Choroid plexus epithelial cell (primary cell): ENCODE measurements at places on chromosomes 4 and X.

- peak; percentile 76 for DNase-seq
Measured at GRCh38 chr4:7195546-7196287, 3.4 kb downstream of the SORCS2 start.

GRCh38 chr4:146793727-146794126, 151.9 kb downstream of the TTC29 start:
- no peak for DNase-seq

DNA sequence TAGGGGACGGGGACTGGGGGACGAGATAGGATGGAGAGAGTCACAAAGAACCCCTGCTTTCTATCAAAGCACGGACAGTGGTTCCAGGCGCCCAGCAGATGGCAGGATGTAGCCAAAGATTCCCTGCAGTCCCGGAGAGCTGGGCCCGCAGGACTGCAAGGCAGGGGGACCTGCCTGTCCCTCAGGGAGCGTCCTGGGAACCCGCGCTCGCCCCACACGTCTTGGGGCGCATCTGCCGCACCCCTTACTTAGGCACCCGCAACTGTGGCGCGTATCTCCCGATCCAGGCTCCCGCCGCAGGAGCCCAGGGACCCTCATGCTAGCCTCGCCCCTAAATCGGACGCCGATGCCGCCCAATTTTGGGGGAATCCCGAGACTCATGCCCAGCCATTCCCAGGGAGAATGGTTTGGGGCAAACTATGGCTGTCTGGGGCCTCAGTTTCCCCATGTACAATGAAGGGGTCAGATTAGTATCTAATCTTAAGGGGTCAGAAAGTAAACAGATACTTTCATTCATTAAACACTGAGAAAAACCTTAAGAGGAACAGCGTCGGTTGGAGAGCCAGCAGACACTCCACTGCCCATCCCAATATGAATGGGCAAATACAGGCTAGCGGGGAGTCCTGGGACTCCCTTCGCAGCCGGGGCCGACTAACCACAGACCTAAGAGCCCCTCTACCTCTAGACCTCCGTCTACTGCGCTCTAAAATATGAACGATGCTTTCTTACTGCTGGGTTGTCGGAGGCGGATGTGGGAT, 581 bp upstream of the STK32B start:
- DNase-seq = peak; percentile 86

DNA sequence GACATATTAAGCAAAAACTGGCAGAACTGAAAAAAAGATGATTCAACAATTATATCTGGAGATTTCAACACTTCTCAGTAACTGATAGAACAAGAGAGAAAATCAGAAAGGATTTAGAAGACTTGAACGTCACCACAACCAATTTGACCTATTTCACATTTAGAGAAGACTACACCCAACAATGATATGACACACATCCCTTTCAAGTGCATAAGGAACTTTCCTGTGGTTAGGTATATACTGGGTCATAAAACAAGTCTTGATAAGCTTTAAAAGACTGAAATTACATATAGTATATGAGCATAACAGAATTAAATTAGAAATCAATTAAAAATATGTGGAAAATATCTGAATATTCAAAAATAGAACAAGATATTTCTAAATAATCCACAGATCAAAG, 201.2 kb upstream of the HAND2 start:
- no peak for DNase-seq

DNA sequence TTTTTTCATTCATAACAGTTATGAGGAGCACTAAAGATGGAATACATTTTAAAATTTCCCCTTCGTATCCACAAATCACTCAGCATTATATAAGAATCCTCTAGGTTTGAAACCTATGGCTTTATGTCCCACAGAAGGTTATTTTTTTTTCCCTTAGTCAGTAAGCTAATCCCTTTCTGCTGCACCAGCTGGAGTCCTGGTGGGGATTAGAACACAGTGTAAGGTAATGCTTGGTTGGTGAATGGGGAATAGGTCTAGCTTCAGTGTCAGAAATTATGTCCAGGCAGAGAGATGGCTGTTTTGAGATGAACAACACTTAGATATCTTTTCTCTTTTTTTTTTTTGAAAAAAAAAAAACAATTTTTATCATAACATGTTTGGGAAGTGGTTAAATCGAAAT, 116.6 kb downstream of the RASGEF1B start:
- no peak for DNase-seq

GRCh38 chrX:48890296-48890925, 7.2 kb downstream of the TIMM17B start:
- no peak for DNase-seq

DNA sequence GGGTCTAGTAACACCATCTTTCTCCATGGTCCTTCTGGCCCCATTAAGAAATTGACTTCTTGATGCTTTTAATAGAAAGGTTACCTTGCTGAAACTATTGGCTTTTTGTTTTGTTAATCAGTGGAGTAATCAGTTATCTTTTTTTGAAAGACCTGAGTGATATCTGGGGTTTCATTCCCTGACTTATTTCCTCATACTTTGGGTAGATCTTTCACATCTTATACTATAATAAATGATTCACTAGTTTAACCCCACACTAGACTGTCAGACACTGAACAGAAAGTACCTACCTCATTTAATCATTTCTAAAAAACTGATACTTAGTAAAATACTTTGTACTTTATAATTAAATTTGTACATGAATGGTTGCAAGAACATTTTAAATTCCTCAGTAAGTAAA, 1021.1 kb downstream of the STIM2 start:
- no peak for DNase-seq

GRCh38 chrX:40552768-40553167, 28.0 kb upstream of the ATP6AP2 start:
- DNase-seq = peak; percentile 54

GRCh38 chr4:575281-576141, 584 bp downstream of the TMEM271 start:
- DNase-seq = peak; percentile 80

DNA sequence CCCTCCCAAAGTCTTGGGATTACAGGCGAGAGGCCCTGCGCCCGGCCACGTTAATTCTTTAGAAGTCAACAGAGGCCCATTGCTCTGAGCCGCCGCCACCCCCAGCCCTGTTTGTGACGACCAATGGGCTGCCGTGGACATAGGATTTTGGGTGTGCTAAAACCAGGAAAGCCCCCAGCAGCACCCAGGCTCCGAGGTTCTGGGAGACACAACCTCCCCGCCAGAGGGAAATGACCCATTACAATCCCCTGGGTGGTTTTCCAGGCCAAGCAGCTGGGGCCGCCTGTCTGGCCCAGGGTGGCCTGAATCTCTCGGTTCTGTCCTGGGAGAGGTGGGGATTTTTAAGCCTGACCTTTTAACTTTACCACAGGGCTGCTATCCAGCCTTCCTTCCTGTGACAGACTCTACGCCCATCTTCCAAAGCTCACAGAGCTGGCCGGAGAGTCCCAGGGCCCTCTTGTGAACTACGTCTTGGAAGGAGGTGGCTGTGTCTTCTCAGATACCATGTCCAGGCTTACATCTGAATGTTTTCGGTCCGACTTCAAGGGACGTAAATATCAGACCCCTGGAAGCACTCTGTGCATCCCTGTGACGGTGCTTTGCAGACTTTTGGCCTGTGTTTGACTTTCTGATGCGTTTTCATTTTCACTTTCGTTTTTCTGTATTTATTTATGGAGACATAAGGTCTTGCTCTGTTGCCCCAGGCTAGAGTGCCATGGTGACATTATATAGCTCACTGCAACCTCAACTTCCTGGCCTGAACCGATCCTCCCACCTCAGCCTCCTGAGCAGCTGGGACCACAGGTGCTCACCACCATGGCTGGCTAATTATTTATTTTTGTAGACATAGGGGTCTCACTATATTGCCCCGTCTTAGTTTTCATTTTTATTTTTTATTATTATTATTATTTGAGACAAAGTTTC, 36.0 kb downstream of the P2RY8 start:
- no peak for DNase-seq

GRCh38 chr4:183098019-183098722, 886 bp upstream of the WWC2 start:
- peak; percentile 59 for DNase-seq

DNA sequence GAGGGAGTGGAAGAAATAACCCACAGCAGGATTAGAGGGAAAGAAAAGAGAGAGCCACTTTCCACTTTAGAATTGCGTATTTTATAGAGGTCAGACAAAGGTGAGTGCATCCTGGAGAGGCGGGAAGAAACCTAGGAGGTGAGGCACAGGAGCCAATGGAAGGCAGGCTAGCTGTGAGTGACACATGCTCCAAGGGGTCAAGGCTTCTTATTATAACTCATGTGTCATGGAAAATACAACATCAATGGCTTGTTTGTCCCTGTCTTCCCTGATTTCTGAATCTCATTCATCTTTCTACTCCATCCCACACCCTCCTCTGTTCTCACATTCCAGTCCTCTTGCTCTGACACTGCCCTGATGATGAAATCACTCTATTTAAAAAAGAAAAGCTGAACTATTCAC, 14.4 kb downstream of the ANXA3 start:
- DNase-seq = peak; percentile 69

DNA sequence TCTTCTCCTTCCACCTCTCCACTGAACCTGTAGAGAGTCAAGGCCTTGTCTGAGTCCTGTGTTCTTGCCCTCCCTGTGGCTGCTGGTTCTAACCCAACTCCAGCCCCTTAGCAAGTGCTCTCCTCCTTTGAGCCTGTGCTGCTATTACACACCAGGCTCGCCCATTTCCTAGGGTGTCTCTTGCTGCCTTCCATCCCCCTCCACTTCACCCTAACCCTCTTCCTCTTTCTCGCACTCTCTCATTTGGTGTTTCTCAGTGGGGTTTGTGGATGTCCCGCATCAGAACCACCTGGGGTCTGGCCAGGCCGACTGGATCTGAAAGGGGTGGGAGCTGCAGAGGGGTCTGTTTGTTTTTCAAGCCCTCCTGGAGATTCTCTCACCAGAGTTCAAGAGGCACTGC, 156.7 kb downstream of the SPRY1 start:
- no peak for DNase-seq

GRCh38 chr4:121239951-121240350, 75.8 kb upstream of the TNIP3 start:
- no peak for DNase-seq

DNA sequence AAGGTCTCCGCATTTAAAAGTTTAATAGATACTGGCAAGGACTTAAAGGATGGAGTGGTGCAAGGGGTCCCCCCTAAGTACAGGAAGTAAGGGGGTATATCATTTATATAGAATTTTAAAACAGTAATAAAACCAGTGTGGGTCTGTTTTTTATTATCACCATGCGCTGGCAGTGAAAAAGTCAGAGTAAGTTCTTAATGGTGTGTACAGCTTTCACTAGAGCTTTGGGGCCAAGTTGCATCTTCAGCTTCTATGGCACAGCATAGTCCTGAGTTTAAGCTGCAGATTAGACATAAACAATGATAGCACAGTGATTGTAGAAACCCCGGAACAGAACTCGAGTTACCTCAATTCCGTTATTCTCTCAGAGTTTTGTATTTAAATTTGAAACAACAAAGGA, 27.6 kb downstream of the RHOH start:
- DNase-seq = no peak

DNA sequence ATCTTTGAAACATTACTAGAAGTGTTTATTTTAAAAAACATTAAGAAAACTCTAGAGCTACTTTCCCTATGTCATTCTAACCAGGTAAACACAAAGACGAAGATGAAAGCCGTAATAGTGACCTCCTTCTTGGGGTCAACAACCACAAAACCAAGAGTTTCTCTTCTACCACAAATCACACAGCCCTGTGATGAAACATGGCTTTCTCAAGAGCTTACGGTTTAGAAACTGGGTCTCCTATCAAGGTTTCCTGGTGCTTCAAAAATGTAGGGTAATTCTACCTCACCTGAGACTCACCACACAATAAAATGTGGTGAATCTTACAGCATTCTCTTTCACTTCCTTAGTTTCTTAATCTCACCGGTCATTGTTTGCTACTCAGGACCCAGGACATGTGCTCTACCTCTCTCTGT, 50.9 kb downstream of the CORIN start:
- peak; percentile 21 for DNase-seq

DNA sequence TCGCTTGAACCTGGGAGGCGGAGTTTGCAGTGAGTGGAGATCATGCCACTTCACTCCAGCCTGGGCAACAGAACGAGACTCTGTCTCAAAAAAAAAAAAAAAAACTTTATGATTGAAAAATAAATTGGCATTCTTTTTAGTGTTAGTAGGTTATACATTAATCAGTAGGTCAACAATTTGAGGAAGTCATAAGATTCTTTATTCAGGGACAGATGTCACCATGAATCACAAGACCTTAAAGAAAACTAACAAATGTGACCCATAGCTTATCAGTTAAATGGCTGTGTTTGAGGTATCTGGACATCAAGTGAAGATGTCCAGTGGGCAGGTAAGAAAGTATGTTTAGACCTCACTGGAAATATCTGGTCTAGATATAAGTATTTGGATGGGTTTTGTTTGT, 9.3 kb upstream of the PRMT9 start:
- DNase-seq = no peak
